ENCODE measurements at places on chromosomes 13 and 19.

DNA sequence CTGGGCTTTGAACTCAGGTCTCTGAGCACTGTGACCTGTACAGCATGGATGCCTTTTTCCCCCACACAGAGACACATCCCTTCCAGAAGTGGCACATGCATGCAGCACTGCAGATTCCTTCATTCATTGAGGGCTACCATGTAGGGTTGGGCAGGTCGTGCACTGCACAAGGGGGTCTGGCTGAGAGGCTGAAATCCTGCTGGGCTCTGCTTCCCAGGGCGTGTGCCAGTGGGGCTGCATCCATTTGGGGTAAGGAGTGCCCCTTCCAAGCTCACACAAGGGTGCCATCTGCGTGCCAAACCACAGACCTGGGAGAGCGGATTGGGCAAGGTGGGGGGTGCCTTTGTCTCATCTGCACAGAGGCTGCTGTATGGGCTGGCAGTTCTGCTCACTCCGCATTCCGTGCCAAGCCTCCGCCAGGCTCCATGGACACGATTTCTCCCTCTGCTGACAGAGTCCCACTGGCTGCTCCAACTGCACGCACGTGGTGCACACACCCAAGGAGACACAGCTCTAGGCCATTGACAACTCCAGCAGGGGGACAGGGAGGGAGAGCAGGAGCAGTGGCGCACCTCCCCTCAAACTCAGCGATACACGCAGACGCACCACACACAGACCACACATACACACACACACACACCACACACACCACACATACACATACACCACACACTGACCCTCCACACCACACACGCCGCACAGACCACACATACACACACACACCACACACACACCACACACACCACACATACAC lies 4.5 kb upstream of the SHISA7 start:
- DNase-seq, result peak; percentile 68

DNA sequence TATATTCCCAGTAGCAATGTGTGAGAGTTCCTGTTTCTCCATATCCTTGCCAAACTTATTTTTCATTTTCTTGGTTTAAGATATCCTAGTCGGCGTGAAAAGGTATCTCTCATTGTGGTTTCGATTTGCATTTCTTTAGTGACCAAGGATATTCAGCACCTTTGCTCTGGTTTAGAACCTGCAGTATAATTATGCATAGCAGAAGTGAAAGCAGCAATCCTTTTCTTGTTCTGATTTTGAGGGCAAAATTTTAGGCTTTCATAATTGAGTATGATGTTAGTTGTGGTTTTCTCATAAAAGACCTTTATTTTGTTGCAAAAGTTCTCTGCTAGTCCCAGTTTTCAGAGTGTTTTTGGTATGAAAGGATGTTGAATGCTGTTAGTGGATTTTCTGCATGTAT lies 491.0 kb downstream of the FGF9 start:
- no peak for DNase-seq

GRCh38 chr19:32238076-32238475 lies 107.3 kb upstream of the ZNF507 start:
- no peak for DNase-seq

DNA sequence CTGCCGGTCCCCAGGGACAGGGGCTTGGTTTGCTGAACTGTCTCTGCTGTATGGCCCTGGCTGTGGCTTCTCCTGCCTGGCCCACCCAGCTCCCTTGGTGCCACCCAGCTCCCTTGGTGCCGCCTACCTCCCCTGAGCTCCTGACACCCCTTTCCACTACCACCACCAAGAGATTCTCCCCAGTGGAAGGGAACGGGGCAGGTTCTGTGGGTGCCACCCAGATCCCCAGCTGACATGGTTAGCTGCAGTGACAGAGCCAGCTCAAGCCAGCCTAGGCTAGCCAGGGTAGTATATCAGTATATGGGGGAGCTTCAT lies 28.5 kb upstream of the POP4 start:
- DNase-seq, result no peak

- peak; percentile 99 for DNase-seq
Observed at GRCh38 chr19:2462635-2463421, 6.1 kb upstream of the LMNB2 start.

DNA sequence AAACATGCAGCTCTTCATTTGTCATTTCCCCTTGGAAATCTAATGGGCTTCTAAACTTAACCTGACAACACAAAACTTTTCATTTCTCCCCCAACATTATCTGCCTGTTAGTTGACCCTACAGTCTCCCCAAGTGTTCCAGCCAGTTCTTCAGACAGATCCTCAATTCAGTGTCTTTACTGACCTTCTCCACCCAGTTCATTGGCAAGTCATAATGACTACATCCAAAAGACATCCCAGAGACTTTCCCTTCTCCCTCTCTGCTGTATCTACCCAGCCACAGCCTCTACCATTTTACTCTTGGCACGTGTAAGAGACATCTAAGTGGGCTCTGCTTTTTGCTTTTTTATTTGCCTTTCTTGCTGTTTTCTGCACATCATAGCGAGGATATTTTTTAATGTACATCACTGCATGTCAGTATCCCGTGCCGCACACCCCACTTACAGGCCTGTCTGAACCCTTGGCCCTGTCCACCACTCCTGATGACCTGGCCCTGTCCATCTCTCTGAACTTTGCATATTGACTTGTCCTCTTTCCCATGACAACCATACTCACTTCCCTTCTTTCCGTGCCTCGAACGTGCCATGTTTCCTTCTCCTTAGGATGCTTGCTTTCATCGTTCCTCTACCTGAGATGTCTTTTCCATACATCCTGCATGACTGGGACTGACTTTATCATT lies 391.9 kb downstream of the IRS2 start:
- no peak for DNase-seq

GRCh38 chr13:40456979-40457553 lies 209.4 kb downstream of the FOXO1 start:
- no peak for DNase-seq

- DNase-seq, result no peak
Observed at GRCh38 chr13:111270765-111271698, 49.4 kb upstream of the TEX29 start.

DNA sequence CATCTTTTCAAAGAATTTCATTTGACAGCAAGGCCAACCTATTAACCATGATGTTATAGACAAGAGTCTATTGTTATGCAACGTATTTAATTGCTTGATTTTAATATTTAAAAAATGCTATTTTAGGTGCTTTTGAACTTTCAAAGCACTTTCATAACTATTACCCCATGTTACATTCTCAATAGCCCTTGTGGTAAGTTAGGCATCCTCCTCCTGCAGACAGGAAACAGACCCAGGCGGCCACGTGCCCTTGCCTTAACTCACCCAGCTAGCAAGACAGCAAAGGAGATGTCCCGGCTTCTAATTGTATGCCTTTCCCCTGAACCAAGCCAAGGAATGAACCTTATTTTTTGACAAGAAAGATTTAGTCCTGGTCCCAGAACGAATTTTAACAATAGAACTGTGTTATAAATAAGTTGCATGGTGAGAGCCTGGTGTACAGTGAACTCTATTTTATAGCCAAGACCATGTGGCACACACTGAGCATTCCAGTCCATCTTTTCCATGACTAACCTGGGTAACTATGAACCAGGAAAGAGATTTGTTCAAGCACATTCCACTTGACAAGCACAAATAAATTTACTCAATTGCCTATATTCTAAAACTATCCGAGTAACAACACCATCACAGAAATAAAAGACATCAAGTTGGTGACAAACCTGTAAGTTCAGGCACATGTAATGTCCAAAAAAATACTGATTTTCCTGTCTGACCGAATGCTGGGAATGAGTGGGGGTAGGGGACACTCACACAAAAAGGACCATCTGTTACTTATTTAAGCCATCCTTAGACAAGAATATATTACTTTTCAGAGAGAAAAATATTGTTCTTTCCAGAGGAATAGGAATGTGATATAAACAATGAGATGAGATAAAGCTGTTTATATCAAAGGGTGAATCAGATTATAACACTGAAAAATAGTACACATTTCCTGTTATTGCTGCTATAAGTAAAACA lies 163.0 kb downstream of the EFNB2 start:
- DNase-seq, result no peak

DNA sequence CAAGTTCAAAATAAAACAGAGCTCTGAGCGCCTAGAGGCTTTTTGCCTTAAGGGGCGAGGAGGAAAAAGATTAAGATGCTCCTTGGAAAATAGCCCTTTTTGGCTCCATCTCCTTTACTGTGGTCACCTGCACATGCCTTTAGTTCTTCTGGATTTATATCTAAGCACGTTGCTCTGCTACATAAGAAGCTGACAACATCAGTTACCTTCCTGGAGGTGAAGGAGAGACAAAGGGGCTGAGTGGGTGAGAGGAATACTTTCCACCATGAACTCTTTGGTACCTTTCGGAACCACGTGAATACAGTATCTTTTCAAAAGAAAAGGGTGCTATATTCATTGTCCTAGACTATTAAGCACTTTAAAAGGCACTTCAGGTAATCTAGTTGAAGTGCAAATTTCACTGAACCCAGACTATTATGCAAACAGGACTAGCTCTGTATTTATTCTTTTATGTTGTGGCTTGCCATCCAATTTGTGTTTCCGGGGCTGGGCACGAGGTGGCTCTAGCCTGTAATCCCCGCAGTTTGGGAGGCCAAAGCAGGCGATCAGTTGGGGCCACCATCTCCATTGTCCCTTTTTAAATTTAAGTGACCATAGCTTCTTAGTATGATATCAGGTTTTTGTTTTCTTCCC lies 201.5 kb downstream of the TM9SF2 start:
- DNase-seq, result peak; percentile 29

GRCh38 chr13:82654861-82655855 lies 1227.1 kb downstream of the SLITRK1 start:
- DNase-seq, result no peak

DNA sequence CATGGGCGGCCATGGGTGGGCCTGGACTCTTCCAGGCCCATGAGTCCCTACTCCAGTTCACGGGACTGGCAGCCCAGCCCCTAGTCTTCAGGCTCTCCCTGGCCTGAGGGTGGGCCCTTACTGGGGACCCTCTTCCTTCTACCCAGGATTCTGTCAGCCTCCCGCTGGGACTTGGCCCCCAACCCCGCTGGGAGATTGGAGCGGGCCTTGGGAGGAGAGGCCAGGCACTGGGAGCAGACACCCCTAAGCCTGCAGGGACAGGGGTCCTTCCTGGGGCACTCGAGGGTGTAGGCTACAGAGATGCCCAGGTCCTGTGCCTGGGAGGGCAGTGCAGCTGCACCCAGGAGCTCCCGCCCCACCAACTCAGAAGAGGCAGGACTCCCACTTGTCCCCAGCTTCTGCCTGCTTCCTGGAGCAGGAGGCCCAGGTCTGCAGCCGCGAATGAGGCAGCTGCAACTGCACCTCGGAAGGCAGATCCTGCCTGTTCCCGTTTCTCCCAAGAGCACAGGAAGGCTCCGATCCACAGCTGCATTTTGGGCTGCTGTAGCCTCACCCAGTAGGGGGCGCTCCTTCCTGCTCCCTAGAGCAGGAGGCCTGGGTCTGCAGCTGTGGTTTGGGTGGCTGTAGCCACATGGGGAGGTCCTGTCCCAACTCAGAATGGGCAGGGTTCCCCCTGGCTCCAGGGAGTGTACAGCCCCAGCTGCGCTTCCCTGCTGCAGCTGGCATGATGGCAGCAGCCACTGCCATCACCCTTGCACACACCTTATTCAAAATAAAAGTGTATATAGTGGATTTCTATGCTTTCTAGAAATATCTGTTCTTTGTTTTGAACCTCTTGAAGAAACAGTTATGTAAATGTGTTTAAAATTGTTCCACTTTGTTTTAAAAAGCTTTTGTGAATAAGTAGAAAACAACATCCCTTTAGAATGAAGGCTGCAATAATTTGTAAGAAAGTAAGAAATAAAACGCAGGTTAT lies 46.8 kb downstream of the TEX26 start:
- DNase-seq, result peak; percentile 83

DNA sequence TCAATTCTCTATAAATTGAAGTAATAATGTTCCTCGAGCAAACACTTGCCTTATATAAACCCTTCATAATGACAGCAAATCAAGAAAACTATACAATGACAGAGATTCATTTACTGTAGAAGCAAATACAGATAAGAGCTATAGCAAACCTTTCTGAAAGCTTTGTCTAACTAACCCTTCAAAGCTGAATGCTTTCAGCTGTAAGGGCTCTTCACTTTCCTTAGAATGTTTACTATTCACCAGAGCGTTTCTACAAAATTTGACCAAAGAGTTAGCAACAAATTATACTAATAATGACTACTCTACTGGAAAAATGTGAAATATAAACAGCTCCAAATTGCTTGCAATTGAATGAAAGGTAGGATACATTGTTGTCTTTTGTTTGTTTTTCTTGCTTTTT lies 218.1 kb downstream of the SLITRK5 start:
- no peak for DNase-seq

GRCh38 chr19:33447336-33448158 lies 74.0 kb downstream of the CEBPG start:
- no peak for DNase-seq

DNA sequence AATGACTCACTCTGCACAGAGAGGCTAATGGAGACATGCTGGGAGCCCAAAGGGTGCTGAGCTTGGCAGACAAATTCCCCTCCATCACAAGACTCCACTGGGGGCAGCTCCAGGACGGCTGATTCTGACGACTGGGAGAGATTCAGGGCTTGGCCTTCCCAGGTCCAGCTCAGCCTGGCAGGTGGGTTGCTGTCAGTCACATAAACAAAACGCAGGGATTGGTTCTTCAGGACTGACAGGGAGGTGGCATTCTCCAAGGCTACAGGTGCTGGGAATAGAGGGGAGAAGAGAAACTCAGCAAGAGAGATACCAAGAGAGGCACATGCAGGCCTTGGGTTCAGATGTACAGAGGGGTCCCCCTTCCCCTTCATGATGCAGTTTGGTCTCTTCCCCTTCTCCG lies 10.7 kb upstream of the ZNF175 start:
- no peak for DNase-seq

Measured in neural progenitor cell (in vitro differentiated cells).